T-helper 1 cell (primary cell): ENCODE measurements at places on chromosomes 3 and 15.

DNA sequence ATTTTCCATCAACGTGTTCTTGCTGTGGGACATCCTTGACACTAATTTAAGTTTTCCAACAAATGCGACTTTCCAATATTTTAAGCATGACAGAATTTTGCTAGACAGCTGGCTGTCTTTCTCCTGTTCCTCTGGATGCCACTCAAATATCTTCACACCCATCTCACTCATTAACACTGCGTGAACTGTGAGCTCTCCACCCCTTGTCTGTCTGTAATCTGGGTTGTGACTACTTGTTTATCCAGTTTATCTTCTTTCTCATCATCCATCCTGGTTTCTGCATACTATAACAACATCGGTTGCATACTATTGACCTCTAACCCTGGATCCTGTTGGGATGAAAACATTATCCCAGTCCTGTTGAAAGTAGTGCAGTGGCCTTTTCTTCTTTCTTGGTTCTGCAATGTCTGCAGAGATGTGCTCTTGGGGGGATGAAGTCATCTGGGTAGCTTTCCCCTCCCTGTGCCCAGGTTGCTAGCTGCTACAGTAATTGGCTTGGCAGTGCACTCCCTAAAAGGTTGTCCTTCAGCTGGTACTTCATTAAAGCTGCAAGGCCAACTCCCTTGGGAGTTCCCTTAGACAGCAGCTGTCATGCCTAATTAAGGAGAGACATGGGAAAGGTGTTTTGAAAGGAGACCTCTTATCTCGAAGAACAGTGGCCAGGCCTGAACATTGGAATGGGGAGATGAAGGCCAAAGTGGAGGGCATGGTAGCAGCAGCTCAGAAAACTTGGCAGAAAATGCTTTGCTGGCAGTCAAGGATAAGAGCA lies 24.7 kb downstream of the KAT2B start:
- DNase-seq, result no peak

GRCh38 chr3:54214845-54215244 lies 92.5 kb downstream of the CACNA2D3 start:
- DNase-seq, result no peak

- no peak for DNase-seq
Measured at GRCh38 chr3:13353506-13353905, 66.6 kb downstream of the NUP210 start.

- no peak for DNase-seq
Measured at GRCh38 chr3:169539856-169540255, 123.7 kb downstream of the MECOM start.
